ENCODE measurements at places on chromosomes 11 and 22.
A peak's percentile ranks its signal among the peaks of the same experiment; 100 is the strongest.

DNA sequence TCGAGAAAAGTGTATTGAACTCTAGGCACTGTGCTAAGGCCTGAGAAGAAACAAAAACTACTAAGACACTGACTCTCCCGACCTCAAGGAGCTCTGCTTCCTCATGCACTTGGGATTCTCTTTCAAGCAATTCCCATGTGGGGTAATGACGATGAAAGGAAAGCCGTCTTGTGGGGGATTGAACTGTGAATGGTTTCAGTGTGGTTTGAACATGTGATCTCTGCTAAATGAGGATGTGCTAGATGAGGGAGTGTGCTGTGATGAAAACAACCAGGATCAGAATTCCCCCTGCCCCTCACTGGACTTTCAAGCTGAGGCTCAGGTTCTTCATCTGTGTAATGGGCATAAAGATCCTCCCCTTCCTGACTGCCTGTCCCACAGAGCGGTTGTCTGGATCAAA is 74.9 kb downstream of the DEPDC5 start:
- DNase-seq: no peak

DNA sequence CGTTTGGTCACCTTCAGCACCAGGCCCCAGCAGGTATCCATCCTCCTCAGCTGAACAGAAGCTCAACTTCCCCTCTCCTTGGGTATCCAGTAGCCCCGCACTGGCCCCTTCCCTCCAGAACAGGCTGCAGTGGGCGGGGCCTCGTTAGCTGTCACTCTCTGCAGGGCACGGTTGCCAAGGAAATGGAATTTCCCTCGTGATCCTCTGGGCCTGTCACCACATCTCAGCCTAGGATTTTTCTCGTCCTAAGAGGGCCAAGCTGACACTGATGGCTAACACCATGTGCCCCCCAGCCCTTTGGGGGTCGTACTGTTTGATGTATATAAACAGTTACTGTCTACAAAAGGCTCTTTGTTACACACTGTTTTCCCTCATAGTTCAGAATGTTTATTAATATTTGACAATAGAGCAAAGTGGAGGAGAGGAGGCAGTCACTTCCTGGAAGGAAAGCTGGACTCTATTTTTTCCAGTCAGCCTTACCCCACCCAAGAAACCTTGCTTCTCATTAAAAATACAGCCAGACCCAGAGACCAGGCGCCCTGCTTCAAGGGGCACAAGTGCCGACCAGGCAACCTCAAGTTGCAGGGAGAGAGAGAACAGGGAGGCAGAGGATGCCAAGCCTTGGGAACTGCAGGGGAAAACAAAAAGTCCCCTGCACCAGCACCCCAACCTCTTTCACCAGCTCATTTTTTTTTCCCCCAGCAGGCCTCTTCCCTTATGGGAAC is 44.5 kb downstream of the FEZ1 start:
- DNase-seq: peak; percentile 13

DNA sequence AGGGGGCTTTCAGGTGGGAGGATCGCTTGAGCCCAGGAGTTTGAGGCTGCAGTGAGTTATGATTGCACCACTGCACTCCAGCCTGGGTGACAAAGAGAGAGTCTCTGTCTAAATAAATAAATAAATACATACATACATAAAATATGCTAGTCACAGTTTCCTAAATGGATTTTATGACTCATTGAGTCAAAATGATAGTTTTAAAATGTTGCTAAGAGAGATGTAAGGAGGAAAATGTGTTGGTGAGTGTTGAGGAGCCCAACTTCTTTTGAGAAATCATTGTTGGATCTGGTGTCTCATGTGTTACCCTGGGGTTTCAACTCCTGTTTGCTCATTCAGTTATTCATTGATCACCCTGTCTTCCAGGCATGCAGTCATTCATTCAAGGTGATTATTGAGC is 21.0 kb downstream of the PARVB start:
- DNase-seq: no peak

DNA sequence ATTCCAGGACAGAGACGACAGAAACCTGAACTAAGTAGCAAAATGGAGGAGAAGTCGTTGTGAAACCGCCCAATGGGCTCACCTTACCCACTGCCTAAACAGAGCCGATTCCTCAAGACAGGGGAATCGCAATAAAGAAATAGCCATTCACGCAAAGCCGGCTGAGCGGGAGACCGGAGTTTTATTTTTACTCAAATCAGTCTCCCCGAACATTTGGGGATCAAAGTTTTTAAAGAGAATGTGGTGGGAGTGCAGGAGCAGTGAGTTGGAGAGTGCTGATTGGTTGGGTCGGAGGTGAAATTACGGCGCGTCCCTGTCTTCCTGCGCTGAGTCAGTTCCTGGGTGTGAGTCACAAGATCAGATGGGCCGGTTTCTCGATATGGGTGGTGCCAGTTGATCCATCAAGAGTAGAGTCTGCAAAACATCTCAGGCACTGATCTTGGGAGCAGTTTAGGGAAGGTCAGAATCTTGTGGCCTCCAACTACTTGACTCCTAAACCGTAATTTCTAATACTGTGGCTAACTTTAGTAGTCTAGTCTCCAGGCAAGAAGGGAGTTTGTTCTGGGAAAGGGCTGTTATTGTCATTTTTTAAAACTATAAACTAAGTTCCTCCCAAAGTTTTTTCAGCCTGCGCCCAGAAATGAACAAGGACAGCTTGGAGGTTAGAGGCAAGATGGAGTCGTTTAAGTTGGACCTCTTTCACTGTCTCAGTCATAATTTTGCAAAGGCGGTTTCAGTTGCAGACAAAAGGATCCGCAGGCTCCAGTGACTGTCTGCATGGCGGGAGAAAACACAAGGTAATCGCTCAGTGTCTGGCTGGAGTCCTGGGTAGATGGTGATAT is 34.1 kb downstream of the OR4D9 start:
- DNase-seq: no peak

GRCh38 chr11:1467270-1467669 is 19.3 kb downstream of the MOB2 start:
- DNase-seq: no peak

- no peak for DNase-seq
Measured at GRCh38 chr22:28139961-28140360, 220.9 kb upstream of the PITPNB start.

Data from activated CD8-positive, alpha-beta T cell treated with anti-CD3 and anti-CD28 coated beads for 36 hours (primary cell).